Lower lobe of right lung (tissue), 2 donors: ENCODE measurements at places on chromosomes 6 and 20. TPM values are rescaled to one million over a fixed set of nuclear protein-coding genes. Genes with fewer than 3 reads are reported as not detected.
A peak's percentile ranks its signal among the peaks of the same experiment; 100 is the strongest.

- peak; percentile 73 for DNase-seq
Measured at GRCh38 chr20:62132421-62132820, 10.1 kb downstream of the LSM14B start.

DNA sequence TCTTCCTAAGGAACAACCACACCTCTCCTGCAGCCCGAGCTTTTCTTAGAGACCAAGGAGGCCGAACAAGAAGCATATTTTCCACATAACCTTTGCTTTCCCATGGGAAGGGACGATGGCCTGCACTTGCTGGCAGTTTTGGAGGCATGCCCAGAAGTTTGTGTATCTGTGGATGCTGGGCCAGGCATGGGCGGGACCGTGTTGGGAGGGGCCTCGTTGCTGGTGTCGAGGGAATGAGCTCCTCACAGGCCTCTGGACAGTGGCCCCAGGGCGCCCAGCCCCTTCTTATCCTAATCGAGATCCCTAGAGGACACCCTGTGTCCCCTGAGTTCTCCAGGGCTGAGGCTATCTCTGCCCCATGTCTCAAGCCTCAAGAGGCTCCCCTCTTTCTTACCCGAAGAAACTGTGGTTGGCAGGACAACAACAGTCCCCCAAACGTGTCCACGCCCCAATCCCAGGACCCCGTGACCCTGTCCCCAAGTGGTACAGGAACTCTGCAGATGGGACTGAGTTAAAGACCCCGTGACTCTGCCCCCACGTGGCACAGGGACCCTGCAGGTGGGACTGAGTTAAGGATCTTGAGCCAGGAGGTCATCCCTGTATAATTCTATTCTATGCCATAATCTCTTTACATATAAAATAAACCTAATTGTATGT lies 99.5 kb upstream of the BHLHE23 start:
- DNase-seq: no peak

DNA sequence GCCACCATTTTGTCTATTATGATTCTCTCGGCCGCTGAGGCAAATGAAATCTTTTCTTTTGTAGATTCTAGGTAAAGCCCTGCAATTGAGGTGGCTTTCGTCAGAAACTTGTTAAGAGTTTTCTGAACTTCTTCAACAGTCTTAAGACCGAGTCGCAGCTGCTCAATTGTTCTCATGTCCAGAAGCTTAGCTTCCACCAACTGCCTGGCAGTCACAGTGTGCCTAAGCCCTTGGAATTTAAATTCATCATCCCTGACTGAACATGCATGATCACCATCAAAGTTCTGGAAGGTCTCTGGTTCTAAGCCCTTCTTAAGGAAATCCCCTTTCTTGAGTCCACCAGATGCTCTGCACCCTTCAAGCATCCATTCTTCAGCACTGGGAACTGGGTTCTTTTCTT lies 25.7 kb downstream of the DST start:
- DNase-seq: no peak

The MICB gene
- total RNA-seq: 13.8 TPM

The ADGRG6 gene
- 35.7 TPM for total RNA-seq

The CYP39A1 gene
- 5.4 TPM for total RNA-seq

GRCh38 chr20:15220009-15220656 lies 882.7 kb upstream of the FLRT3 start:
- DNase-seq: no peak

The BPI gene
- total RNA-seq: 0.44 TPM

The TAGAP gene
- total RNA-seq: 17.1 TPM

GRCh38 chr6:166752097-166752496 lies 125.0 kb upstream of the RPS6KA2 start:
- DNase-seq: no peak

GRCh38 chr6:135115834-135116233 lies 61.2 kb upstream of the HBS1L start:
- no peak for DNase-seq

DNA sequence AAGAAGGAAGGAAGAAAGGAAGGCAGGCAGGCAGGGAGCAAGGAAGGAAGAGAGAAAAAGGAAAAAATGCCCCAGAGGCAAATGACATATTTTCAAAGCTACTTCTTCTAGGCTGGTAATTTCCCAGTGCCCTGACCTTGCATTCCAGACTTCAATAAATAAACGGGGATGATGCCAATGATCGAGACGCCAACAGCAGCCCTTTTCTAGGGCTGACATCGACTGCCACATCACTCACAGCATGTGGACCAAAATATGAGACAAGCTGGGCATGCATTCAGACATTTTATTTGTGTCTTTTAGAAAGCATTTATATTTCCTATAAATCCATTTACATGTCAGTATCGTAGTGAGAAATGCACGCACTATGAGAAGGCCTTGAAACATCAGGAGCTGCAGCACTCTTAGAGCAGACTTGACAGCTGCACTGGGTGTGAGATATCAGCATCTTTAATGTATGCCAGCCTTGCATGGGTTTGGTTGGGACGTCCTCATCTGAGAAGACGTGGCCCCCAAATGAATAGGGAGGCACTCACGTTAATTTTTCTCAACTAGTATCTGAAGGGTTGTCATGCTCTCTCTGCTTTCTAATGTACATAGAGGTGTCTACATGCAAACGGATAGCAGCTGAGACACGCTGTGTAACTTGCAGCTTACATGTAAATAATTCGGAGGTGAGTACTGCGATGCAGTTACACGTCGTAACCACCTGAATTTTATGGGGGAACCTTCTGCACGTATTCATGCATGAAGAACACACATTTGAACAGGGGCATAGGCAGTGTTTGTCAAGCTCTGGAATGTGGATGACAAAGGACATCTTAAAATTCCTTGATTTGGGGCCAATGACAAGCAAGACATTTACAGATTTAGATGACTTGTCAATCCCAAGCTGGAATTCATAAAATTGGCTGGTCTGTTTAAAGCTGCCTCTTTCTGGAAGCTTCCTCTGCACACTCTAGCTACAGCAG lies 149.1 kb upstream of the AGPAT4 start:
- no peak for DNase-seq
